GDM1 (cell line): ENCODE measurements at places on chromosomes 3 and 15.

- no peak for DNase-seq
These were observed 66.7 kb downstream of the BOC start for GRCh38 chr3:113277941-113278598.

DNA sequence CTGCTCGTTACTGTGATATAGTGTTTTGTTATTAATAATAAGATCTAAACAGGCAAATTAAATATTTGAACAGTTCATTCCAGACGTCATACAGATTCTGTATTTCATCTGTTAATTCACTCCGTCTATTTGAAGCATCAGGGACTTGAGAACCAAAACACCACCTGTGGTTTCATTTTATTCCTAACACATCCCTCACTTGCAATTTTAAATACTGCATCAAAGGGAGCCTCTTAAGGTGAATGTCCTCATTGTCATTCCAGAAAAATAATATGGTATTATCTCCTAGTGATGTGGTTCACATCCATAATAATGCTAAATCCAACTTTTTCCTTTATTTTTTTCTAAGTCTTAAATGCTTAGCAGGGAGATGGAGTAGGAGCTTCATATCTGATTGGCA, 1390.9 kb upstream of the CADM2 start:
- no peak for DNase-seq

DNA sequence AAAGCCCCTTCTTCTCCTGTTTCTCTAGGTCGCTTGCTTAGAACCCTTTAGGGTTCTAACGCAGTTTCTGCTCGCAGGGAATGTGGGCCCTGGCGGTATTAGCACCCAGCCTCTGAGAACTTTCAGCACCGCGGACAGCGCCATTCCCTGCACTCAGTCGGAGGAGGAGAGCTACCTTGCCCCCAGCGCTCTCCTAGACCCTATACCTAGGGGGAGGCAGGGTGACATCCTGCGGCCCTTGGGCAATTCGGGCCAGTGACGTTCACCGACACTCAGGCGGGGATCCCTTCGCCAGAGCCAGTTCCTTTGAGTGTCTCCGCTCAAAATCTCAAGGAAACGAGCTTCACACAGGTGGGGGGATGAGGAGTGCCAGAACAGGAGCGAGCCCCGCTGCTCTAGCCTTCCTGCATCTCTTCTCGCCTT, 1.3 kb downstream of the SLC7A14 start:
- DNase-seq = peak; percentile 1

GRCh38 chr3:156472150-156472549, 82.8 kb downstream of the SSR3 start:
- no peak for DNase-seq

DNA sequence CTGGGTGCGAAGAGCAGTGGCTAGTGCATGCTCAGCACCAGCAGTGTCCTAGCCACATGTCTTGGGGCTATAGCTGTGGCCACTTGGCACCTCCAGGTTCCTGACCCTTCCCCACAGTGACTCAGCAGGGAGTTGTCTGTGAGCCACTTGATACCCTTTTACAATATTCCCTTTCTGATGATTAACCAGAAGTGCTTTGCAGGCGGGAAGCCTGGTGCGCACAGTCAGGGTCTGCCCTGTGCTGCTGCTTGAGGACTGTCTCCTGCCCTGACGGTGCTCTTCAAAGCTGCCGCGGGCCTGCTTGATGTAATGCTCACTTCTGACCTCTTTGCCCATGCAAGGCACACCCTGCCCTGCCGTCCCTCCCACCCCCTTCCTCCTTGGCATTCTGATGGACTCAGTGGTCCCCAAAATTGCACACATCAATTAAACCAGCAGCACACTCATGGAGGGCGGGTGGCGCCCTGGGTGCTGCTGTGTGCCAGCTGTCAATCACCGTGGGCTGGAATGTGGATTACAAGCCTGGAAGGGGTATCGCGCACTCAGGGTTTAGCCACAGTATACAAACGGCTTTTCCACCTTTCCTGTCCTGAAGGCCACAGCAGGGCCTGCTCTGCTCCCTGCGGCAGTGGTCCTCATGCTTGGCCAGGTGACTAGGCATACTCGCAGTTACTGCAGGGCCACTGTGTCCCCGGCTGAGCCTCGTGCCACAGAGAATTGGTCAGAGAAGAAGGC, 40.9 kb upstream of the PCSK6 start:
- no peak for DNase-seq

DNA sequence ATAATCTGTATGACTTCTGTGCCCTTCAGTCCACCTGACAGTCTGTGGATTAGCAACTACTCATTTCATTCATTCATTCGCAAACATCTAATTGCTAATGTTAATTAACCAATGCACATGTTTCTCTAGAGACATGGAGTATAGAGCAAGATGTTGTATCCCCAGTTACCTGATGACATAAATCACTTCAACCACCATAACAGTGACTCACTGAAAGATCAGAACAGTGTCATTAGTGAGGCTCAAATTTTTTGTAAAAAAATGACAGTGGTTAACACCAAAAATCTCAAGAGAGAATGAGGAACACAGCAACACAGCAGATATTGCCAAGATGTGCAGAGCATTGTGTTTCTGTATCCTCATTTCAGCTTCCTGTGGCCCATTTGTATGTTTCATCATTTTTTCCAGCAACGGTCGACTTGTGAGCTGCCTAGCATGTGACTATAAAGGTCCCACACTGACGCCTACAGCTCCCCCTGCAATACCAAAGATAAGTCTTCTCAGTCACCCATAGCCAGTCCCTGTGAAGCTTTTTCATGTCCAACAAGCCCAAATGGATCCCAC, 3.7 kb upstream of the PLD1 start:
- no peak for DNase-seq

DNA sequence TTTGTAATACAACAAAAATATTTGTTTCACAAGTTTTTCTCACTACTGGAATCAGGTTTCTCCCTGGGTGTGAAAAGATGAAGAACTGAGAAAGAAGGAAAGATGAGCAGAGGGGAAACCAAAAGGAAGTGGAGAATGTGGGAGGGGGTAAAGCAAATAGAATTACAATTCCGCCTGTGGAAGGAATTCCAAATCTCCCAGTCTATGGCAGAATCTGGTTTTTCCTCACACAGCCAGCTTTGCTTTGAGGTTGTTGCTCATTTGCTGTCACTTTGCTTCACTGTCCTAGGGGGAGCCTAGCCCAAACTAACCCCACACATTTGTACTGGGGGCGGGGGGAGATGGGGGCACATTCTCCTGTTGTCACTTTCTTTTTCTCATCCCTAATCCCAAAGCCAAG, 43.9 kb downstream of the RPL22L1 start:
- no peak for DNase-seq

DNA sequence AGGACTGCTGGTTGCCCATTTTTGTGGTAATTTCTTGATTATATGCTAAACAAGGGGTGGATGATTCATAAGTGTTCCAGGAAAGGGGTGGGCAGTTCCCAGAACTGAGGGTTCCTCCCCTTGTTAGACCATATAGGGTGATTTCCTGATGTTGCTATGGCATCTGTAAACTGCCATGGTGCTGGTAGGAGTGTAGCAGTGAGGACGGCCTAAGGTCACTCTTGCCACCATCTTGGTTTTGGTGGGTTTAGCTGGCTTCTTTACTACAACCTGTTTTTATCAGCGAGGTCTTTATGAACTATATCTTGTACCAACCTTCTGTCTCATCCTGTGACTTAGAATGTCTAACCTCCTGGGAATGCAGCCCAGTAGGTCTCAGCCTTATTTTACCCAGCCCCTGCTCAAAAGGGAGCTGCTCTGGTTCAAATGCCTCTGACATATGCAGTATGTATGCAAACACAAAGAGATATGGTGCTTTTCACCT, 46.2 kb downstream of the C3orf38 start:
- DNase-seq = no peak

DNA sequence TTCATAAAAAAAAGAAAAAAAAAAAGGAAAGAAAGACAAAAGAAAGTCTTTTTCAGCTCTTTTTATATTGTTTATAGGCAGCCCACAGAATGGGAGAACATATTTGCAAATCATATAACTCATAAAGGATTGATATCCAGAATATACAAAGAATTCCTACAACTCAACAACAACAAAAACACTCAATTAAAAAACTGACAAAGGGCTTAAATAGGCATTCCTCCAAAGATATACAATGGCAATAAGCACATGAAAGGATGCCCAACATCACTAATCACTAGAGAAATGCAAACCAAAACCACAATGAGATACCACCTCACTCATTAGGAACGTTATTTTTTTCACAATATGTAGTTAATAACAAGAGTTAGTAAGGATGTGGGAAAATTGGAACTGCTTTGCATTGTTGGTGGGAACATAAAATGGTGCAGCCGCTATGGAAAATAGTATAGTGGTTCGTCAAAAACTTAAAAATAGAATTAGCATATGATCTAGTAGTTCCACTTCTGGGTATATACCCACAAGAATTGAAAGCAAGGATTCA, 54.2 kb upstream of the CMTM8 start:
- DNase-seq = no peak
